Left lung (tissue), 14 donors: ENCODE measurements at places on chromosomes 16 and 17. TPM values are rescaled to one million over a fixed set of nuclear protein-coding genes. Genes with fewer than 3 reads are reported as not detected.

Gene PIK3R5
- 19.4 TPM for total RNA-seq

- H3K4me1 ChIP-seq, result peaks cover 62% of the 10 kb centered on the region
- DNase-seq, result no peak
- H3K36me3 ChIP-seq, result no peaks in the 10 kb centered on the region
- no peak overlapping the region for H3K4me3 ChIP-seq
- no peaks in the 10 kb centered on the region for H3K27me3 ChIP-seq
Observed at GRCh38 chr17:77391668-77392375, 251.1 kb downstream of the SEC14L1 start.

DNA sequence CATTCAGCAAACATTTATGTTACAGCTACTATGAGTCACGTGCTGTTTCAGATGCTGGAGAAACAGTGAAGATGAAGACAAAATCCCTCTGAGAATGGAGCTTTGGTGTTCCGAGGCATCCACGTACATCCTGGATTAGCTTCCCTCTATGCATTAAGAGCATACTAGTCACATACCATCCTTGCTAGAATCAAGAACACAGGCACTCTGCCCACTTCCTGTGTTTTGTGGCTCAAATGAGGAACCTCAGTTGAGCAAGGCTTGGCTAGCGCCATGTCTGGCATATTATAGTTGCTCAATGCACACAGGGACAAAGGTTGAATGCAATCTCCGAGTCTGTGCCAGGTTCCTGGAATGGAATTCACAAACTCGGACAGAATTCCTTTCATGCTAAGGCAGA is 297.5 kb downstream of the XYLT1 start:
- DNase-seq, result no peak
- H3K27ac ChIP-seq, result no peak overlapping the region
- no peak overlapping the region for H3K4me3 ChIP-seq
- no peaks in the 10 kb centered on the region for H3K36me3 ChIP-seq
- H3K4me1 ChIP-seq, result no peaks in the 10 kb centered on the region

- no peak for DNase-seq
- no peaks in the 10 kb centered on the region for H3K36me3 ChIP-seq
- H3K27ac ChIP-seq, result no peak overlapping the region
- no peak overlapping the region for H3K4me3 ChIP-seq
- H3K4me1 ChIP-seq, result no peaks in the 10 kb centered on the region
Observed at GRCh38 chr16:82728901-82729300, 102.1 kb downstream of the CDH13 start.

Gene RHBDL3
- total RNA-seq, result 0.38 TPM
